ENCODE measurements at places on chromosomes 3 and 15.

DNA sequence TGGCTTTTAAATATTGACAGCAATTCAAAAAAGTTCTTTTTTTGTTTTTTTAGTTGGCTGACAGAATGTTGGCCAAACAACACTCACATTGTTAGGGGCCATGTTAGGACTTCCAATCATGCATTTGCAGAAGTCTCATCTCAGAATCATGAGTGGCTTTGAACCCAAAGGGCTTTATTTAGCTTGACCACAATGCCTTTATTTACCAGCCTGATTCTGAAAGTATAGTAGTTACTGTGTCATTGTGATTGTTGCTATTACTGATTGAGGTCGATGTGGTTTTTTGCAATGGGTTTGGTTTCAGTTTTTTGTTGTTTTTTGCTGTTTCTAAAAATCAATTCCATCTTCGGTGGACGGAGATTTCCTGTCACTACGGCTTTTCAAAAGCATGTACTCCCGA, 7.2 kb downstream of the GLDN start:
- no peak for DNase-seq

DNA sequence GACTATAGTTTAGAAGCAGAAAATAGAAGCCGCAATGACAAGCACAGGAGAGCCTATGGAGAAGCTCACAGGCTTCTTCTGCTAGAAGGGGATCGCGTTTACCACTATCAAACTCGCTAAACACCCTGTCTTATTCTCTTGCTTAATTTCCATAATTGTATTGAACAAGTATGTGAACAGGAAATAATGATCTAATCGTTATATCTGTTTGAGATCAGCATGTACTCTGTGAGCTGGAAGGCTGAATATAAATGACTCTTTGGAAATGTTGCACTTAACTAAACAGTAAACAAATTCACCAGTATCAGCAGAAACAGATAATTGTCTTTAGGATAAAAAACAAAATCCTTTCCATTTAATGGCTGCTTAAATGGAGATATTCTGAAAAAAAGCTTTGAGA, 15.0 kb downstream of the NEK10 start:
- no peak for DNase-seq

- no peak for DNase-seq
Observed at GRCh38 chr15:69505956-69506556, 53.4 kb downstream of the RPLP1 start.

DNA sequence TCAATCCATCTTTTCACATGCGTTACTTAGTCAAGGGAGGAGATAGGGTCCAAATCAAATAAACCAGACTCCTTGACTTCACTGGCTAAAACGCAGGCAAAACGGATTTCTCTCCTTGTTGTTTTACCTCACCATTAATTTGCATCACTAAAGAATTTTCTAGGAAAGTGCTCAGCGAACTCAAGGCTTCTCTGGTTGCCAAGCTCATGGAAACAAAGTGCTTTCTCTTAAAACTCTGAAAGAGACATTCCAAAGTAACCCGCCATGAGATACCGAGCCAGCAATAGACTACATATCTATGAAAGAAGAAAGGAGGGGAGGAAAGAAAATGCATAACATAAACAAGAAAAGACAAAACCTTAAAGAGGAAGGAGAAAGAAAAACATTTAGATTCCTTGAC, 211.7 kb upstream of the WNT5A start:
- DNase-seq = no peak

DNA sequence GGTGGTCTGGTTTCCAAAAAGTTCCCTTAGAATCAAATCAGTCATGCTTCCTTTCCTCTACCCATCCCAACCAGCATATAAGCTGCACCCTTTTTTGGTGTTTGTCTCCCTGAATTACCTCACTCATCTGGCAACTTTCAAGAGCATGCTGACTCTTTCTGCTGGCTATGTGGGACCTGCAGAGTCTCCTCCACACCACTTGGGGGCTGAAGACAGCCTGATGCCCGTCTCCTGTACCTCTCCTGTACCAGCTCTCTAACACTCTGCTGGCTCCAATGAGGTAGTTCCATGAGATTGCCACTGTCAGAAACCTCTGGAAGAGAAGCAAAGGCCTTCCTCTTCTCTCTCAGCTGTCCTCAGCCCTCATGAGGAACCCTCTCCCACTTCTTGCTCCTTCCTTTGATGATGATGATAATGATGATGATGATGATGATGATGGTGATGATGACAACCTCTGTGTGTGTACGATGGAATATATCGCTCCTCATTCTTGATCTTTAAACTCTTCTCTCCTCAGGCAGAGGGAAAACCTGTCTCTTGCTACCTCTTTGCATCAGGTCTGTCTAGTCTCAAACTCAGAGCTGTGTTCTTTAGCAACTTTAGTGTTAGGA, 257.5 kb downstream of the ZNF621 start:
- DNase-seq = no peak

DNA sequence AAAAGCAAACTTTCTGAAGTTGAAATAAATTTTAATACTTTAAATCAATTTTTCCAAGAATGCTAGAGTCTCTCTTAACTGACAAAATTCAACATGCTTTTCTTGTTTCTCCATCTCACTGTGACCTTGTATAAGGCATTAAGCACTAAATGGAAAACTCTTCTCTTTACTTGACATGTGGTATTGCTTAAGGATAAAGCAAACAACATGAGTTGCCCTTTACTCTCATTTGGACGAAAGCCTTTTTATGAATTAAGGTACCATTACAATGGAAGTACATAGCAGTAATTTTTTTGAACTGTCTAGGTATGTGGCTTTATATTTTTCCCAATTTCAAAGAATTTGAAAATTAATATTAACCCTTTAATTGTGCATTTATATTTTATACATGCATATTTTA, 1.4 kb downstream of the STRIT1 start:
- DNase-seq = no peak

DNA sequence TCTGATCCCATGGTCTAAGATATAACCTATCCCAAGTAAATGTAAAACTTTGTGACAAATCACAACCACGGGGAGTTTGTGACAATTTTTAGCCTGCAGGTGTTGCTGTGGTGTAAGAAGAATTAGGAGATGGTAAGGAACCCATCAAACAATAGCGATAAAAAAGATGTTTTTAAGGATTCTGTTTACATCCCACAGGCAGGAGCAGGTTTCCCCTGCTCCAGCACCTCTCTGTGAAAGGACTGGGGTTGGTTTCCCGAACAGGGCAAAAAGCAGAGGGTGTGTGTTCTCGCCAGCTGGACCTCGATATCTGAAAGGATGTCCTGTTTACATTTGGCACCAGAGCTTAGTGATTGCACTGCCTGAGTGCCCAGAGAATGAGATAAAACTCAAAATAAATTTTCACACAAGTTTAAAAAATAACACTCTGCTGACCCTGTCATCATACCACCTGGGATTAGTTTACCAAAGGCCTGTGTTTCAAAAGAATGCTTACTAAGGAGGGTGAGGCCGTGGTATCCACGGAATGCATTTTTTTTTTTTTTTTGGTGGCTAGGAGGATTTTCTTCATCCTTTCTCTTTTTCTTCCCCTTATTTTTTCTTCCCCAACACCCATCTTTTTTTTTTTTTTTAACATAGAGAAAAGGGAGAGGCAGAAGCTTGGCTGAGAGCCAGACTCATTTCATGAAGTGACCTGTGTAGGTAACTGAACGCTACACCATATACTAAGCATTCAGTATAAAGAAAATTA, 151.8 kb upstream of the DPH6 start:
- no peak for DNase-seq

GRCh38 chr15:34815836-34816235, 20.5 kb upstream of the ACTC1 start:
- DNase-seq = no peak

- DNase-seq = no peak
Observed at GRCh38 chr3:195183071-195183776, 87.7 kb downstream of the XXYLT1 start.

DNA sequence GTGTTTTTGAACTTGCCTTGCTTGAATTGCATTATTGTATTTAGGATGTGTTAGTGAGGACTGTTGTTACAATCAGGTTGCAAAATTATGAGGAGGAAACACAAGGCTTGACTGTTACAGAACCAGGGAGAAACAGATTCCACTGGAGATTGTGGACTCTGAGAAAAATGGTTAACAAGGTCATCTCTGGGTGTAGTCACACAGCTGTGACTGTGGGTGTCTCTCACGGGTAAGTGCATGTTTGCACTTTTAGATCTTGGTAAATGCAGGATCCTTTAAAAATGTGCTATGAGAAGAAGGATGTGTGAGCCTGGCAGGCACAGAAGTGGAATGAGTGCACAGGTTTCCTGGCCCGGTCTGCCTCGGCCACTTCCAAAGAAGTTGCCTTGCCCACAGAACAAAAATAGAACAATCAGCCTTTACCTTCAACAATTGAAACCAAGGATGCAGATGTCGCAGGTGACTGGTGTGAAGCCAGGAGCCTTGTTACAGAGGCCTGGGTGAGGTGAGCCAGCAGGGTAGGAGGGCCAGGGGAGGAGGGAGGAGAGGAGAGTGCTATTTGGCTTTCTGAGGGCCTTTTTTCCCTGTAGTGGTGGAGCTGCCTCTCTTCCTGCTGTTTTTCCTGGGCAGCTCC, 68.0 kb downstream of the ABHD5 start:
- no peak for DNase-seq

DNA sequence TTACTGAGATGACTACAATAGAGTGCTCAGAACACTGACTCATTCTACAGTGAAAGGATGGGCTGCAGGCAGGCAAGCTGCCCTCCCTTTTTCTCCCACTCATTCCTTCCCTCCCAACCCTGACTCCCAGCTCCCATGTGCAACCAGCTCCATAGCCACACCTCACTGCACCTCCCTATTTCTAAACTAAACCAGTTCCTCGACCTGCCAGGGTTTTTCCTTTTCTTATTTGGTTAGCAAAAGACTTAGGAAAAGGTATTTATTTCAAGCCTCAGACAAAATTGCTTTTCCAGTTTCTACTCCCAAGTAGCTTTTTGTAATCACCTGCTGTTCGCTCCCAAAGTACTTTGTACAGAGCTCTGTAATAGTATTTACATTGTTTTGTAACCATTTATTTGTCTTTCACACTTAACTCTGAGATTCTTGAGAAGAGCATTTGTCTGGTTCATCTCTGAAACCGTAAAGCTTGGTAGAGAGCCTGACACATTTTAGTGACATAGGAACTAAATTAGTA, 2.2 kb downstream of the AADAC start:
- no peak for DNase-seq

GRCh38 chr3:150763841-150764483, 993 bp upstream of the SIAH2 start:
- DNase-seq = no peak

- no peak for DNase-seq
Observed at GRCh38 chr15:83014205-83014653, 2.8 kb upstream of the C15orf40 start.

DNA sequence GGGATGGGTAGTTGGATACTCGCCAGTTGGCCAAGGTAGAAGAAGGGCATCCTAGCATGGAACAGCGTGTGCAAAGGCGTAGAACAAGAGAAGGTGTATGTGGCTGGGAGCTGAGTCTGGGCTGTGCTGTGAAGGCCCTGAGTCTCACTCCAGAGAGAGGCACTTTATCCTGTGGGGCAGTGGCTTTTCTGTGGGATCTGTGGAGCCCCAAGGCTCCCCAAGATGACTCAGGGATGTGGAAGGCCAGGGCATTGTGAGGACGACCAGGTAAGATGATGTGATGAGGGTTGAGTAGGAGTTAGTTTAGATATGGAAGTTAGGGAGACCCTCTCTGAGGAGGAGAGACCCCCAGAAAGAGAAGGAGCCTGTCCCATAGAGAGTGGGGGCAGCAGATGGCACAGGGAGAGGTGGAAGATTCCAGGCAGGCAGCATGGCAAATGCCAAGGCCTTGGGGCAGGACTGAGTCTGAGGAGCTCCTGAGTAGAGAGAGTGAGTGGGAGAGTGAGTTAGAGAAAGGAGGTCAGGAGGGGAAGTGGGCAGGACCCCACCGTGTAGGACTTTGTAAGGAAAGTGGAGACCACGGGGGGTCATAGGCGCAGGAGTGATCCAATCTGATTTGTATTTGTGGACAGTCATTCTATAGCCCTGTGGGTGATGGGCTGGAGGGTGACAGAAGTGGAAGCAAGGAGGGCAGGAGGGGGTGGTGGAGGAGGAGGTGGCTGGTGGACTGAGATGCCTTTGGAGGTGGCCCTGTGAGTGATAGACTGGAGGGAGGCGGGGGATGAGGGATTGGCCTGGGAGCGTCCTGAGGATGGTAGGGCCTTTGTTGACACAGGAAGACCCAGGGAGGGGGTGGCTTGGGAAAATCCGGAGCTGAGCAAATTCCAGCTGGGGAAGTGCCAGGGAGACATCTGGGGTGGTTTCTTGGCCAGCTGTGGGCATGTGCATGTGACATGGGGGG, 50.3 kb downstream of the FBLN2 start:
- DNase-seq = no peak

GRCh38 chr3:20173844-20174410, 12.1 kb downstream of the SGO1 start:
- no peak for DNase-seq

- DNase-seq = no peak
Observed at GRCh38 chr3:151753846-151754245, 20.1 kb downstream of the AADACL2 start.

DNA sequence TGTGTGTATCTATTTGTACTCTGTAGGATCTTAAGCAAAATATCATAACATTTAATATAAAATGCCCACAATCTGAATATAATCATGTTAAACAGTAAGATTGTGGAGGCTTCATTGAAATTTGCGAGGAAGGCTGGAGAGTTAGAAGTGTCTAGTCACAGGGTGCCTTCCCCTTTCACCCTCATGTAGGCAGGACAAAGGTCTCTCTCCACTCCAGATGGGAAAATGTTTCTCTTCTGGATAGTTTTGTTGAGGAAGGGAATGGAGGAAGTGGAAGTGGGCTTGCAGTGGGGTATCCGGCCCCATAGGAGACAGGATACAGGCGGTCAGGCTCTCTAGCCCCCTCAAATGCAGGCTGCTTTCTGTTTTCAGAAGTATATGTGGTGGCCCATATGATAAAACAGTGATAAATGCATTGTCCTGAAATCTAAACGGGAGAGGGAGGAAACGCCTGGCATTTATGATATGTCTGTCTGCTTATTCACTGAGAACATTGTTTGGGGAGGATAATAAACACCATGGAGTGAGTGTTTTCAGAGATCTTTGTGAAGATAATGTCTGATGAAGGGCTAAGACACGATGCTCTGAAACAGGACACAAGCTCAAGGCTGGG, 13.3 kb upstream of the MYZAP start:
- DNase-seq = no peak

GRCh38 chr3:104596054-104596453, 770.7 kb upstream of the ALCAM start:
- DNase-seq = no peak

DNA sequence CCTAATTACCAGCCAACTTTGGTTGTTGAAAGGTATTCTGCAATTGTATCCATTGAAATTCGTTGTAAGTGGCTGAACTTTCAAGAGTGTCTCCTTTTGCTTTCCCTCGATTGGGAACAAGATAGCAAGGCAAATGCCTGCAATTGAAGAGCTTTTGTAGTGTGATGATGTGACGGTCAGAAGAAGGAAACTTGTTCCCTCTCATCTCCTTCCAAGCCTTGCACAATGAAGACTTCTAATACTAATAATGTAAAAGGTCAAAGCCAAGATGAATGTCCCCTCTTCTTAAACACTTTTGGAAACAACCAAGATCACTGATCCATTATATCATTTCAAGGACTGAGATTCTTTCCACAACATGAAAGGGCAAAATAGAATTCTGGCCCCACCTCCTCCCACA, 101.9 kb upstream of the LMCD1 start:
- no peak for DNase-seq

All from H1 (cell line).